Naive thymus-derived CD4-positive, alpha-beta T cell (primary cell): ENCODE measurements at places on chromosomes 1 and 21.

DNA sequence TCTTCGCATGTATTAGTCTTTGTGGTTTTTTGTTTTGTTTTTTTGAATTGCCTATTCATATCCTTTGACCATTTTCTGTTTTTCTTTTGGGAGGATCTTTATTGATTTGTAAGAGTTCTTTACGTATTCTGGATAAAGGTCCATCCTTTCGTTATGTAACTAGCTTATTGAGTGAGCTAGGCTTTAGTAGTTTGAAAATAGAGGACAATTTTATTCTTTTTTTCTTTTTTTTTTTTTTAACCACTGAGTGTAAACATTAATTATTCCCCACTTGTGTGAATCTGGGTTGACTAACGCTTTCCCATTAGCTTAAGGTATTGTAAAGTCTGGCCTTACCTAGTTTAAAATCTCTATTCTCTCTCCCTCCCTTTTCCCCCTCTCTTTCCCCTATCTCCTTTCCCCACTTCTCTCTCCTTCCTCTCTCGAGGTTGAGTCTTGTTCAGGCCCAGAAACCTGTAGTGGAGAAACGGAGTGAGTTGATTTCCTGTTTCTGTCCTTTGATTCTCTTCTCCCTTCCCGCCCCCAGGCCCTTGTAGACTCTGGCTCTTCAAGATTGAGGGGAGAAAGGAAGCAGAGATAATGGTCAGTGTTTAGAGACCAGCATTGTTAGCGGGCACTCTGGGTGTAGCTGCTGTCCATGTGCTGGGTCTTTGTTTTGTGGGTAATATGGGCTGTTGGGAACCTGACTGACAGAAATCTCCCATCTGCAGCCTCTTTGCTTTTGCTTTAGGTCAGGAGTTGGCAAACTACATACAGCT, 1.5 kb downstream of the MORC3 start:
- DNase-seq: no peak

- peak; percentile 62 for DNase-seq
These were observed at the start of gene MOB3C for GRCh38 chr1:46616277-46617107. TSS of gene MOB3C (minus strand) at chr1:46616811. CDS start at chr1:46613321, 3,490 bp downstream.

DNA sequence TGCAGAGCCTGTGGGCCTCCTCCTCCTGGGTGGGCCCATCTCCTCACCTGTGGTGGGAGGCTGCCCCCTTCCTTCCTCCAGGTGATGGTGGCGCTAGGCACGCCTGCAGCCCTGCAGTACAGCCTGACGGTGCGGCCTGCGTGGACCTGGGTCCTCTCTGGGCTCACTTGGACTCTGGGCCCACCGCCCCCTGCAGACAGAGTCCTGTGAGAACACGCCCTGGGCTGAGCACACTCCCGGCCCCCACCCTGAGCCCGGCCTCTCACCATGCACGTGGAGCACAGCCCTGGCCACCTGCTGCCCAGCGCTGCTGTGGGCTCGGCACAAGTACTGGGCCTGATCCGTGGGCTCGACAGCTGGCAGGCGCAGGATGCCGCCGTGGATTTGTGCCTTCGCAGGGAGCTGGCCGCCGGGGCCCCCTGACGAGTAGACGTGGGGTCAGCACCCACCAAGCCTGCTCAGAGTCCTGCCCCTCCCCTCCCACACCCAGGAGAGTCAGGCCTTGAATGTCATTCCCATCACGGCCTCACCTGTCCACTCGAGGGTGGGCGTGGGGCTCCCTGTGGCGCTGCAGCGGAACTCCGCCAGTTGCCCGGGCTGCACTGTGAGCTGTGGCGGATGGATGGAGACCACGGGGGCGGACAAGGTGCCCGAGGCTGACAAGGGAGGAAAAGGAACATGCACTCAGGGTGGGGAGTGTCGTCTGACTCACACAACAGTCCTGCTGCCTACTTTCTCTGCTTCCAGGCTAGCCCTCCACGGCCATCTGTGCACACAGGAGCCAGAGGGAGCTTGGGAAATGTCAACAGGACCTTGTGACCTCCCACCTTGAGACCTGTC, 43.4 kb downstream of the LDLRAD2 start:
- no peak for DNase-seq

DNA sequence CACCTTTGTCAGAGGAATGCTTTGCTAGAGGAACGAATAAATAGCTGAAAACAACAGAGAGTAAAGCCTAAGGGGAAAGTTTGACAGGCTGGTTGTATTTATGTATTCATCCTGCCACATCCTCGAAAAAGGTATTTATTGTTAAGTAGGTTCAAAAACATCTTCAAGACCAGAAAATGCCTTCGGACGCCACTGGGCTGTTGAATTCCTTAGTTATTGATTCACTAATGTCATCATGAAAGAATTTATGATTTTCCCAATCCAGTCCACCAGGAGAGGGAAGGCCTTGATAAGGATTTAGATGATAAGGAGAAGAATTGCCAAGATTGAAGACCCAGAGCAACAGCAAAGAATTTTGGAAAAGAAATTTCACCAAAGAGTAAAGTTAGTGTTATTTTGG, 35.2 kb upstream of the MAB21L3 start:
- DNase-seq: no peak

GRCh38 chr1:243792891-243793290, 57.2 kb downstream of the AKT3 start:
- DNase-seq: no peak

DNA sequence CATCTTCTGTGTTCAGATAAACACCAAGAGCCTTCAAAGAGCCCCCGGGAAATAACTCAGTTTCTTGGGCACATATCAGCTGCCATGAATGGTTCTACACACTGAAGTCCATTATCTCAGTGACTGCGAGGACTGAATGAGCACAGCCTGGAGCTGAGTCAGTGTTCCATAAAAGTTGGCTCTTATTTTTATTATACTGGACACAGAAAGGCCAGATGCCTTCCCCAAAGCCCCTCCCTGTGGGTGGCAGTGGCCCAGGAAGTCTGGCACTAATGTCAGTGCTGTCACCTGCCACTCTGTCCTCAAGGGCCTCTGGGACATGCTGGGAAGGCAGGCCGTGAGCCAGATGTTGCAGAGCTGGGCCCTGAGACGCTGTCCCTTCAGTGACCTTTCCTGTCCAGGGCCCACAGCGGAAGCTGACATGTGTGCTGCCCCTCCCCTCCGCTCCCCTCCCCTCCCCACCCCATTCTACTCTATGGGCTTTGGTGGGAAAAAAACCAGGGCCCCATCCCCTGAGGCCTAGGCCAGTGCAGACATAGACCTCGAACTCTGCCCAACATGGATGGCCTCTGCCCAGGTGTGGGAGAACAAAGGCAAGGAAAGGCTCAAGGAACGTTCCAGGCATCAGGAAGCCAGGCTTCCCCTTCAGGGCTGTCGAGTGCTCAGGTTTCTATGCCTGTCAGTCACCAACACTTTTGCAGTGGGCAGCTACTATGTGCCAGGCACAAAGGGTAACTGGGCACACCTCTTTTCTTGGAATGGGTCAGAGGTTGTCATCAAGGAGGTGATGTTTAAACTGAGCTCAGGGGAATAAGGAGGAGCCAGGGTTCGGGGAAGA, 22.4 kb upstream of the NPPB start:
- DNase-seq: no peak

GRCh38 chr1:160112357-160112756, 3.2 kb upstream of the ATP1A2 start:
- no peak for DNase-seq

GRCh38 chr1:33634806-33635205, 162.4 kb downstream of the ZSCAN20 start:
- no peak for DNase-seq

- no peak for DNase-seq
These were observed 55.4 kb downstream of the ARHGEF10L start for GRCh38 chr1:17594690-17595601.

GRCh38 chr1:36481091-36481490, 1.6 kb downstream of the CSF3R start:
- no peak for DNase-seq

DNA sequence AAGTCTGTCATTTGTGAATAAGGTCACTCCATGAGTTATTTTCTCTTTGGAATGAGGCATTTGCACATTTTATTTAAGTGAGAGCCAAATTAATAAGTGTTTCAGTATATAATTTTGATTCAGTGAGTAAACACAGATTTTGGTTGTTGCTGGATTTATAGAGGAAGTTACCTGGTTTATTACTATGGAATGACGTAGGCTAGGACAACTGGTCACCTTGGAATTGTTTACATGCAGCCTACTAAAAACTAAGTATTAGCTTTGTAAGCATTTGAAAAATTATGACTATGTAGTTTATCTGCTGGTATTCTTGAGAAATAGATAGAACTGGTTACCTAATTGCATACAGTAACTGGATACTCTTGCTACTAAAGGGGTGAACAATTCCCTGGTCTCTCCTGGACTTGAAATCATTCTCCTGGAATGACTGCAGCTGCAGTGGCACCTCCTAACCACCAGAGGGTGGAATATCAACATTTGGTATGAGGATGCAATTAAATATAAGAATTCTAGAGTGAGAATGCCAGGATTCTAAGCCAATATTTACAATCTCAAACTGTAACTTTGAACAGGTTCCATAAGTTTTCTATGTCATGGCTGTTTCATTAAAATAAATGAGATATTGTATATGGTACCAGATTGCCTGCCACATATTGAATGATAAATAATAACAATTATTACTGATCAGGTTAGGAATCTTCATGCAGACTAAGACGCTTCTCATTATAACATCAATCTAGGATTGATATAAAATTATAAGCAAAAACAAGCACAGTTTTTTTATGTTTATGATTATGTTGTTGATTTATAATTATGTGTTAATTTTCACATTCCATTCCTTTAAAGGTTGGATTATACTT, 3.5 kb upstream of the KRTAP27-1 start:
- DNase-seq: peak; percentile 2

DNA sequence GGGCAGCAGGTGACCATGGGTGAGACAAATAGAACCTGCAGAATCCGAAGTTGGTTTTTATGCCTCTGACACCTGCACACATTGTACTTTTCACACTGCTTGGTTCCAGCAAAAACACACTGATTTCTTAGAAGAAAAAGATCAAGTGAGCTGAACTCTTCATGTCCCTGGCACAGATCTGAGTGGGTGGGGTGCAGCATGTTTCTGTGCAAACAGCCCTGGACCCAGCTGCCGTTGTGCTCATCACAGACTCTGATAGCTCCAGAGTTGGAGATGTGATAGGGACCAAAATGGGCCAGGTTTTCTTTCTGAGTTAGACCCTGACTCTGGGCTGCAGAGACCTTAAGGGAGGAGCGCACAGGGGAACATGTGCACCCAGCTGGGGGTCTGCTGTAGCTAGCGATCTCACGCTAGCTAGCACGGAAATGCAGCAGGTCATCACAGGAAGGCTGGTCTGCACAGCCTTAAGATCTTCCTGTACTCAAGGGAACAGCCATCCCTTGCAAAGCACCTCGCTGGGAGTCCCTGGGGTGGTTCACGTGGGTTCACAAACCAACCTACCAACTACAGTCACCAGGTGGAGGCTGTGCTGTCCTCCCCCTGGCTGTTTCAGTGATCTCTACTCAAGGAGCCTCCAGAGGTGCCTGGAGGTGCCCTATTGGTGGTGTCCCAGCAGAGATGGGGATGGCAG, 291.1 kb downstream of the PTPRU start:
- DNase-seq: no peak

- peak; percentile 23 for DNase-seq
These were observed 7.4 kb upstream of the NEXN start for GRCh38 chr1:77881061-77881460.

DNA sequence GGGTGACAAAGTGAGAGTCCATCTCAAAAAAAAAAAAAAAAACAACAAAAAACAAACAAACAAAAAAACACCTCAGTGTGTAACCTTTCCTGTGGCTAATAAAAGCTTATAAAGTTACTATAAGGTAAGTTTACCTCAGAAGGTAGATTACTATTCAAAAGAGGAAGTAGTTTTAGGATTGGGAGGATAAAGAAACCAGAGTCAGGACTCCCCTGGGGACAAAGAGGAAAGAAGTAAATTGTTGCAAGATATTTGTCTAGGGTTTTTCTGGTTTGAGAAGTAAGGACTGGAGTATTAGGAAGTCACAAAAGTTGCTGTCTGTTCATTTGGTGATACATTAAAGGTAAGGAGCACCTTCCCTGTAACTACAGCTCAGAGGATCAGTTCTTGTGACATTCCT, 23.8 kb upstream of the CENPF start:
- DNase-seq: no peak

- no peak for DNase-seq
These were observed 2.7 kb downstream of the GLIS1 start for GRCh38 chr1:53736290-53736689.

DNA sequence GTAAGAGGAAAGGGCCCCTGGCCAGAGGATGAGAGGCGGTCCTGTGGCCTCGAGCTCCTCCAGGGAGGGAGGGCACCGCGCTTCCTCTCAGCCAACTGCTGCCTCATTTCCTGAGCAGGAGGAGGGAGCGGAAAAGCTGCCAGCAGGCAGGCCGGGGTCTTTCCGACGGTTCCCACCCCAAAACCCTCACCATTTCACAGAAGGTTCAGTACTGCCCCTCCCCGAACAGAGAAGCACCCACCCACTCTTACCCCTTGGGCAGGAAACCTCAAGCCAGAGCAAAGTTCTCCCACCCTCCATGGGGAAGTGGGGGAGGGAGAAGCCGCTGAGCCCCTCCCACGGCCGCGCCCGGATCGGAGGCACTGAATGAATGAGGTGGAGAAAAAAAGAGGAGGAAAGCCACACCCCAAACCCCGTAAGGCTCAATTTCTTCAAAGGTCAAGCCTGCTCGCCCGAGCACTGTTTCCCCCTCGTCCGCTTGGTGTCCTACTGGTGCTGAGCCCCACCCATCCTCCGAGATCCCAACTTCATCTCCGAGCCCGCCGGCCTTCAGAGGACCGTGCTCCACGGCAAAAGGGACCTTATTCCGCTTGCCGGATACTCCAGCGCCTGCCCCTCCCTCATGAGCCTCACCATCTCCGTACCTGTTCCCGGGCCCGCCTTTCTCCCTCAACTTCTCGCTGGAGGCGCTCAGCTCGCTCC, 9.4 kb downstream of the TPM3 start:
- peak; percentile 48 for DNase-seq

- no peak for DNase-seq
These were observed 32.8 kb downstream of the SNAP47 start for GRCh38 chr1:227768125-227768439.

DNA sequence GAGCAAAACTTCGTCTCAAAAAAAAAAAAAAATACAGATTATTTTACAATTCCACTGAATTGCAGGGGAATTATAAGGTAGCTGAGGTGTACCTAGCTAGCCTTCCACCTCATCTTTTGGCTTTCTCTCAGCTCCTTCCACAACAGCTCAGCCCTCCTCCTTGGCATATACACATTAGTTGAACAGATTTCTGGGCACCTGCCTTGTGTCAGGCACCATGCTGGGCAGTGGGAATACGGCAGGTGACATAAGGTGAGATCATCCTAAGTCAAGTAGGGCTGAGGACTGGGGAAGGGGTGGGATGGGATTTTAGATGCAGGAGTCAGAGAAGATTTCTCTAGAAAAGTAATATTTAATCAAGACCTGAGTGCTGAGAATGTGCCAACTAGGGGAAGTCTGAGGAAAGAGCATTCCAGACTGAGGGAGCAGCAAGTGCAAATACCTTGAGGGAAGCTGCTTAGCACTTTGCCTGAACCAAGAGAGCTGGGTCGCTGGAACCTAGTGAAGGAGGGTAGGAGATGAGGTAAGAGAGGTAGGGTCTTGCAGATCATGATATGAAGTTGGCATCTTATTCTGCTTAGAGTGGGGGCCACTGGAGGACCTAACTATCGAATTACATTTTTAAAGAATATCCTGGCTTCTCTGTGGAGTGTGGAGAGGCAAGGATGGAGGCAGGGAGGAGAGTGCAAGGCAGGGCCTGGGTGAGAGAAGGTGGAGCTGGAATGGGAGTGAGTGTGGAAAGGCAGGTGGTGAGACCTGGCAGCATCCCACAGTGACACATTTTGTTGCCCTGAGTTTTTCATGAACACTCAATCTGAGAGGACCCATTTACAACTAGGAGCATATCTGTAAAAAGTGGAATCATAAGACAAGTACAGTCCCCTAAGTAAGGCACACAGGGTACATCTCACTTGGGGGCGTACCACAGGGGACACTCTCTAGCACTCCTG, 28.2 kb downstream of the LAMC2 start:
- no peak for DNase-seq
